ENCODE measurements at places on chromosomes 5 and 9.

- no peak for DNase-seq
Observed at GRCh38 chr5:169176709-169177694, 123.9 kb downstream of the SLIT3 start.

- no peak for DNase-seq
Observed at GRCh38 chr9:136465500-136466154, 17.2 kb downstream of the SEC16A start.

DNA sequence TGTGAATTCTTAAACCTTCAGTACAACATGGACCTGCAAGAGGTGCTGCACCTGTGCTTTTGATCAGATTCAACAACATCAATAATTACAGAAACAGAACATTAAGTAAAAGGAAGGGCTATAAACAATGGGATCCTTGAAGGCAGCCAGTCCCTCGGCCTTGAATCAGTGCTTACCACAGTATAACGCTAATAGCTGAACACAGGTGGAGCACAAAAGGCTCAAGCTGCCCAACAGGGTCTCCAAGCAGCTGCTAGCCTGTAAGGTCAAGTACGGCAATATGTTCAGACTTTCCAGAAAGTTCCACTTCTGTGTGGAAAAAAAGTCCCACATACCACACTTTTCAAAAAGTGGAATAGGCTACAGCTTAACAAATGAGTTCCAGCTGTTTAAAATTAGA, 61.9 kb upstream of the ITGA1 start:
- DNase-seq = peak; percentile 43

GRCh38 chr5:132376694-132377641, 7.5 kb downstream of the SLC22A5 start:
- no peak for DNase-seq

DNA sequence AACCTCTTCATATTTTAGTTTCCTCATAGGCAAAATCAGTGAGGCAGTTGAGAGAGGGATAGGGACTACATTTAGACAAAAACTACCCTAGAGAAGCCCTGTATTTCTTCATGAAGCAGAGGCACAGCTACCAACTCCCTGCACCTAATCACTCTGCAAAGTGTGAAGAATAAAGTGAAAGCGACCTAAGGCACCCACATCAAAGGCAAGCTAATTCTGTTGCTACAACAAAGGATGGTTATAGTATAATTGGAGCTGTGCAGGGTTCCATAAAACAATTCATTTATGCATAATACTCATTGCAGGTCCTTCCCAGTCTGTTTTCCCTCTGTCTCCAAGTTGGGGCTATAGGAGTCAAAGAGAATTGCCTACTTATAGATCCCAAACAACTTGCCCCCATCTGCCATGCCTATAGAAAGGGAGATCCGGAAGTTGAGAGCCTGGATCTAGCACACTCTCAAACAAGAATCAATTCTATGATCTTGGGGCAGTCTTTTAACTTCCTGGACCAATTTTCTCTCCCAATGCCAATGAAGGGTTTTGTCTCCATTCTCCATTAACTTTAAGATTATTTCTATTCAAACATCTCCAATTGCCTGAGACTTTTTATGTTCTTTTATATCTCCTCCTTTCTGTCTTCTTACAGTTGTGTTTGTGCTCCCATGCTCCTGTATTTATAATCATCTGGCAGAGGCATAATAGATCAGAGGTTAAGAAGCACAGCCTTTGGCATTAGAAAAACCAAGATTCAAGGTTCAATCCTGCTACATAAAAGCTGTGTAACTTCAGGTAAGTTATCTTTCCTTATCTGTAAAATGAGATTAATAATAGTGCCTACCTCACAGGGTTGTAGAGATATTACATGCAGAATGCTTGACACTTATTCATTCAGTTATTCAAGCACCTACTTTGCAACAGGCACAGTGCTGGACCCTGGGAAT, 56.0 kb upstream of the PTGER4 start:
- DNase-seq = no peak

DNA sequence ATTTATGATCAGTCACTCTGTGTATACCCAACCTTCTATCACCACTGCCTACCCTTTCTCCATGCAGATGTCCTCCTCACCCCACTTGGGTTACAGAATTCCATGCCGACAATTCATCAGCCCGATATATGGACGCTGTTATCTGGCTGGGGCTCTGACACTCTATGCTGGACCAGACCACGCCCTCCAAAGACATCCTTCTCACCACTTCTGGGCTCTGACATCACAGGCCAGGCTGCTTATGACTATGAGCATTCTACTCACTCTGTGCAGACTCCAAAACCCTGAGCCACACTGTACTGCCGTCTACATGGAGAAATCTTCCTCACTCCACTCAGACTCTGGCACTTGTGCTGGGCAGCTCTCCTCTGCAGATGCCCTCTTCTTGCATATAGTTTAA, 7.6 kb upstream of the AK3 start:
- DNase-seq = no peak

DNA sequence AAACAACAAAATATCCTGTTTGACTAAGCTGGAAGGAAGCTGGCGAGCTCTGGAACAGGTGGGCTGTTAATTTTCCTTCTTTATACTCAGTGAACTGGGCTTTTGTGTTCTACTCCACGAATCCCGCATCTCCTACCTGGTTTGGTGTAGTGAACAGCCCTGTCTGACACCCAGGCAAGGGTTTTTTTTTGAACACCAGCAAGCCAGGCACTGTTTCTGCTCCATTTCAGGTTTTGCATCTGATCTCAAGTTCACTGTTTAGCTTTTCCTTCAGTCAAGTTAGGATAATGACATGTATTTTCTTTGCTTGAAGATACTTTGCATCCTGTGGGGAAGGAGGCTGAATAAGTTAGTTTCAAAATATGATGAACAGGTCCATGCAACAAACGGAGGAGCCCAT, 204.5 kb downstream of the SEMA6A start:
- DNase-seq = no peak

GRCh38 chr9:35712762-35713400, 19.1 kb downstream of the TLN1 start:
- no peak for DNase-seq

- DNase-seq = no peak
Observed at GRCh38 chr5:140548300-140548688, 832 bp downstream of the EIF4EBP3 start.

- peak; percentile 44 for DNase-seq
Observed at GRCh38 chr9:34603610-34604231, 8.2 kb downstream of the RPP25L start.

DNA sequence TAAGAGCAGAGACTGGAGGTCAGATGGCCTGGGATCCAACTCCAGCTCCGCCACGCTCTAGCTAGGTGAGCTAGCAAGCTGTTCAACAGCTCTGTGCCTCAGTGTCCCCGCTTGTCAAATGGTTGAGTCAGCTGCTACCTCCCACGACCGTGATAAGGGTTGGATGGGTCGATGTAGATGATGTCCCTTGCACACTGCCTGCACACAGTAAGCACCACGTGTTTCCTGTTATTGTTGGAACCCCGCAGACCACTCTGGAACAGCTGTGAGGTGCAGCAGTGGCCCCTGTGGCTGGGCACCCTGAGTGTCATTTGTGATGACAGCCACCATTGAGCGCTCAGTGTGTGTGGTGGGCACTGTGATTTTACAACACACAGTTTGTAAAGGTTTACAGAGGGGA, 54.0 kb upstream of the CTSL start:
- no peak for DNase-seq

GRCh38 chr5:85967681-85968080, 650.1 kb upstream of the COX7C start:
- DNase-seq = no peak

GRCh38 chr9:93057703-93058354, 672 bp upstream of the SUSD3 start:
- DNase-seq = no peak

DNA sequence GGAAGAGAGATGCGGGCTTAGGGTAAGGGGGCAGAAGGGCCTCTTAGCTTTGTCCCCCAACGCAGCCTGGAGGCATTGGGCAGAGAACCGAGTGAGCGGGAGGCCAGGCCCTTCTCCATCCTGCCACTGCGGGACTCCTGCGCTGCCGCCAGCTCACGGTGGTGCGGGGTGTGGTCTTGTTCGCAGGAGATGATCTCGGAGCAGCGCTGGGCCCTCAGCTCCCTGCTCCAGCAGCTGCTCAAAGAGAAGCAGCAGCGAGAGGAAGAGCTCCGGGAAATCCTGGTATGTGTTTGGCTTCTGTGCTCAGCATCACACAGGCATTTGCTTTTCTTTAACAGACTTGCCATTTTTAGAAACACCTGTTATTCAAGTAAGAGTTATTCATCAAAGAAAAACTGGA, 41.3 kb downstream of the LRSAM1 start:
- DNase-seq = no peak

- no peak for DNase-seq
Observed at GRCh38 chr5:151492729-151493128, 45.3 kb downstream of the SLC36A1 start.

- DNase-seq = no peak
Observed at GRCh38 chr5:119681734-119682133, 52.4 kb downstream of the FAM170A start.

GRCh38 chr9:100058699-100059579, 39.9 kb downstream of the ERP44 start:
- DNase-seq = no peak

DNA sequence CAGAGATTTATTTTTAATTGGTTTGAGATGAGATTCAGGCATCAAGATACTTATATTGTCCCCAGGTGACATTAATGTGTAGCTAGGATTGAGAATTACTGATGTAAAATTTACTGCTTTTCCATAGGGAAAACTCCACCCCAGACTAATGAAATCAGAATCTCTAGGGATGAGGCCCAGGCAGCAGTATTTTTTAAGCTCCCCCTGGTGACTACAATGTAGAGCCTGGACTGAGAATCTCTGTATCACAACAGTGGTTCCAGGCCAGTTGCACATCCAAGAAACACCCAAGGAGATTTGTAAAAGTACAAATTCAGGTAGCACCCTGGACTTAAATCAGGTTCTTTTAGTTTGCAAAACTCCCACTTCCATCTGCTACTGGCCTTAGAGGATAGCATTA, 185.7 kb downstream of the MARCHF11 start:
- DNase-seq = no peak

DNA sequence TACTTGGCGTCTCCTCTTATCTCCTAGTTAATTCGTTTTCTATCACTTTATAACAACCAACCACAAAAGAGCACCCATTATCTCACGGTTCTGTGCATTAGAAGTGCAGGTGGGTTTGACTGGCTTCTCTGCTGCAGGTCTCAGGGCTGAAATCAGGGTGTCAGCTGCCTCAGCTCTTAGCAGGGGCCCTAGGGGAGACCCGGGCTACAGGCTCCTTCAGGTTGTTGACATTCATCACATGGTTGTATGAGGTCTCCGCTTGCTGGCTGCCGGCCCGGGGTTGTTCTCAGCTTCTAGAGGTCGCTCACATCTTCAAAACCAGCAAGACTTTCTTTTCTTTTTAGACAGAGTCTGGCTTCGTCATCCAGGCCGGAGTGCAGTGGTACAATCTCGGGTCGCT, 2.9 kb upstream of the ZMYND19 start:
- DNase-seq = peak; percentile 49

- no peak for DNase-seq
Observed at GRCh38 chr5:136246122-136246521, 53.2 kb upstream of the SMIM32 start.

GRCh38 chr5:73482383-73483136, 15.7 kb upstream of the BTF3 start:
- peak; percentile 81 for DNase-seq

GRCh38 chr5:10563945-10564837, at the start of gene ANKRD33B:
ANKRD33B (plus strand) TSS chr5:10564070; CDS start chr5:10564468, 398 bp downstream.
- DNase-seq = no peak

- no peak for DNase-seq
Observed at GRCh38 chr5:105460721-105461120, 1898.1 kb upstream of the NUDT12 start.

- no peak for DNase-seq
Observed at GRCh38 chr9:27003426-27004077, 1.9 kb downstream of the LRRC19 start.

DNA sequence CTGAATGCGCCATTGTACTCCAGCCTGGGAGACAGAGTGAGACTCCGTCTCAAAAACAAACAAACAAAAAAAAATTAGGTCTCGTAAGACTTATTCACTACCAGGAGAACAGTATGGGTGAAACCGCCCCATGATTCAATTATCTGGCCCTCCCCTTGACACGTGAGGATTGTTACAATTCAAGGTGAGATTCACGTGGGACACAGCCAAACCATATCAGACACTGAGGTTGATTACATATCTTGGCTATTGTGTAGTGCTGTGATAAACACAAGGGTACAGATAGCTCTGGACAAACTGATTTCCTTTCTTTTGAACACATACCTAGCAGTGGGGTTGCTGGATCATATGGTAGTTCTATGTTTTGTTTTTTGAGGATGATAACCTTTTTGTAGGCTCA, 42.4 kb upstream of the PWWP2A start:
- DNase-seq = no peak

DNA sequence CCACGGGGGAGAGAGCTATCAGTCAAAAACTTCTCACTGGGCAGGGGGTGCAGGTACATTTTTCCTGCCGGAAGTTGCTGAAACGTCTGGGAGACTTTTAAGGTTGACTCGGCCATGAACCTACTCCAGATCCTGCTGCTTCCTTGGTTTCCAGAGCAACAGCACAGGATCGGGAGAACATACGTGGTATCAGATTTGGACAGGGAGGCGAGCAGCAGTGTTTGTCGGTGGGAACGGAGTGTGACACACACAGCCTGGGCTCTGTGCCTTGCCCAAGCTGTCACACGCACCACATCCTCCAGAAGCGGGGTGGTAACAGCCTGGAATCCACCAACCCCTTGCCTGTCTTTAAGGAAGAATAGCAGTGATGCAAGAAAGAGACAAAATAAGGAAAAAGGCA, 276.5 kb downstream of the SLIT3 start:
- DNase-seq = no peak

GRCh38 chr5:148687871-148688270, 33.5 kb upstream of the HTR4 start:
- DNase-seq = no peak

DNA sequence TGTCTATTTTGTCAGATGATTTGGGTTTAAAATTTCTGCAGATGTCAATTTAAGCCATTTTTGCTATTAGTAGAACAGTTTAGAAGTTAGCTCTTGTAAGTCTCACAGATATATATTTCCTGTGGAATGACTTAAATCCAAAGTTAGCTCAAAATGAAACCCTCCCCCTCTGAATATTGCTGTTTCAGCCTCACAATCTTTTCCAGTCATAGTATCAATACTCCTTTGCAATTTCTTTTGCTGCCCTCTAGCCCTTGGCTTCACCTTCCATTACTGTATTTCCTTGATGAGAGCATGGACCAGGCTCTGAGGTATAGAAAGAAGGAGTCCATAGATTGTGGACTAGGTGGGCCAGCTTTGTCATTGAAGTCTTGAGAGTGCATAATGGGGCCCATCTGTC, 124.4 kb downstream of the ATG10 start:
- DNase-seq = no peak

- no peak for DNase-seq
Observed at GRCh38 chr9:131395157-131396098, 1.5 kb downstream of the PRRC2B start.

DNA sequence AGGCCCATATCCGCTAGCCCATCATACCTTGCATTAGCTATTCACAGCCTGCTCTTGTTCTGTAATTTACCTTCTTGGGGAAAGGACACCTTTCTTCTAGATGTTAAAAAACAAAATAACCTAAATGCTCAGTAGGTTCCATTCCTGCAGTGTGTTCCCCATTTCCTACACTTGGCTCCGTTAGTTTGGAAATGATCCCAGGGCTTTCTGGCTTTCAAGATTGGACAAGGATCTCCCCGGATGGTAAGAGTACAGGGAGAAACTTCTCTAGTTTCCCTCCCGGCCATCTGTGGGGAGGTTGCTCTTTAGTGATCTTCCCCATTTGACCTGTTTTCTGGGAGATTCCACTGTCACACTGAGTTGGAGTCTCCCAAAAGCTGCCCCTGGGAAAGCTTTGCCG, 27.3 kb upstream of the STC2 start:
- no peak for DNase-seq

- no peak for DNase-seq
Observed at GRCh38 chr9:129405827-129406213, 215.1 kb downstream of the C9orf50 start.
